ENCODE measurements at places on chromosomes 3 and 15. TPM values are rescaled to one million over a fixed set of nuclear protein-coding genes. Genes with fewer than 3 reads are reported as not detected.

DNA sequence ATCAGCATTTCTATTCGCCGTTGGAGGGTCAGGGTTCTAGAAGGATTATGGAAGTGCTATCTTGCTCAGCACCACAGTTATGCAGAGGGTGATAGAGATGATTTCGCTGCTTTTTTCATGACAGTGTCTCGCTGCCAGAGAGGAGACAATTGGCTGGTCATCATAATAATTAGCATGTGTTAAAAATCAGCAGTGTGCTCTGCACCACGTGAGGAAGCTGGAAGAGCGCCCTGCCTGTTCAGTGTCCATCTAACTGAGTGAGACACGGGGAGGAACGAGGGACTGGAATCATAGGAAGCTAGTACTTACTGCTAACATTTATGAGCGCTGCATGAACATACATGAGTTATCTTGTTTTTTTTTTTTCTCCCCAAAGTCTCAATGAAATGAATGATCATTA, 116.2 kb upstream of the PLAAT1 start:
- H3K4me3 ChIP-seq = no peak overlapping the region
- no peaks in the 10 kb centered on the region for H3K36me3 ChIP-seq
- no peaks in the 10 kb centered on the region for H3K27me3 ChIP-seq
- no peaks in the 10 kb centered on the region for H3K4me1 ChIP-seq
- no peak overlapping the region for H3K27ac ChIP-seq

DNA sequence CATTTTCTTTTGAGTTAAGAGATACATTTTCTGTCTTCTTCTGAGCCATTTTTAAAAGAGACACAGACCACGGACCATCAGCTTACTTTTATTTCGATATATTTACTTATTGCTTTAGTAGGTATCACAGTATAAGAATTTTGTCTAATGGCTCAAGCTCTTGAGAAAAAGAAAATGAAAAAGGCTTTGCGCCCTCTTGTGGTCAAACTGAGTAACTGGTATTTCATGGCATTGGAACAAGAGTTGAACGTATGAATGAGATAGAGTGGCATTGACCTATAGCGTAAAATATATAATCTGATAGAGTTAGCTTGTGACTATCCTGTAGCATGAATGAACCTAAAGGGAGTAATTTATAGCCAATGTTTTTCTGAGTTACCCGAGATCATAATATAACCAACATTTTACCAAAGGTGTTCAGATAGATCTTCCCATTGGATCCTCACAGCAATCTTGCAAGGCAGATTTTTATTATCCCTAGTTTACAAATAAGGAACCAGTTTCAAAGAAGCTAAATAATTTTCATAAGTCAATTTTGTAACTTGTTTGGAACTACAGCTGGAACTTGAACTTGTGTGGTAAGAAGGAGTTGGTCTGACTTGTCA, 154.6 kb downstream of the POLR2M start:
- no peaks in the 10 kb centered on the region for H3K4me1 ChIP-seq
- DNase-seq = no peak
- H3K36me3 ChIP-seq = no peaks in the 10 kb centered on the region
- no peaks in the 10 kb centered on the region for H3K27me3 ChIP-seq
- no peak overlapping the region for H3K27ac ChIP-seq
- no peak overlapping the region for H3K4me3 ChIP-seq

- H3K4me1 ChIP-seq = no peaks in the 10 kb centered on the region
- no peaks in the 10 kb centered on the region for H3K36me3 ChIP-seq
- H3K27me3 ChIP-seq = no peaks in the 10 kb centered on the region
- no peak overlapping the region for H3K27ac ChIP-seq
- DNase-seq = no peak
These were observed 292.3 kb downstream of the KBTBD8 start for GRCh38 chr3:67290438-67290837.

- peaks cover 11% of the 10 kb centered on the region for H3K4me1 ChIP-seq
- no peaks in the 10 kb centered on the region for H3K36me3 ChIP-seq
- DNase-seq = peak; percentile 79
- no peak overlapping the region for H3K27ac ChIP-seq
- no peak overlapping the region for H3K4me3 ChIP-seq
- H3K27me3 ChIP-seq = no peaks in the 10 kb centered on the region
These were observed 106.7 kb downstream of the GABRB3 start for GRCh38 chr15:26665957-26666791.

GRCh38 chr15:39792025-39792843, 9.6 kb upstream of the FSIP1 start:
- no peak overlapping the region for H3K4me3 ChIP-seq
- no peaks in the 10 kb centered on the region for H3K27me3 ChIP-seq
- no peak for DNase-seq

Gene DISP2
- total RNA-seq = 0.59 TPM

Gene GOLGB1
- 25.8 TPM for total RNA-seq

DNA sequence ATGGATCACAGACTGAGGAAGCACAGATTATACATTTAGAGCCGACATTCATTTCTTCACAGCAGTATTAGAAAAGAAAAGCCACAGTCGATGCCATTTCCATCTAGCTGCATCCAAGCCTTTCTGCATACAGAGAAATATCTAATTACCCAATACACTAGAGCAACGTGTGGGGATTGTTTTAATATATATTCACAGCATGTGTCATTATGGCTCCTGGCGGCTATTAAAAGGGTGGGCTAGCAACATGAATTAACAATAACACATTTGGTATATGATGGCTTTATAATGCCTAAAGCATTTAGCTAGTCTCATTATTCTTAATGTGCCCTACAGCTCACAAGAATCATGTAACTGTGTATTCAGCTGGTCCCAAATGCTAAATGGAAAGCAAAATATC, 1030.5 kb downstream of the FHIT start:
- H3K4me3 ChIP-seq = no peak overlapping the region
- DNase-seq = no peak

Gene IL17RE
- 2.1 TPM for total RNA-seq

- H3K4me1 ChIP-seq = no peaks in the 10 kb centered on the region
- H3K36me3 ChIP-seq = no peaks in the 10 kb centered on the region
- DNase-seq = no peak
- H3K27ac ChIP-seq = no peak overlapping the region
- H3K27me3 ChIP-seq = no peaks in the 10 kb centered on the region
- no peak overlapping the region for H3K4me3 ChIP-seq
These were observed 203.9 kb downstream of the MINAR1 start for GRCh38 chr15:79635897-79636561.

DNA sequence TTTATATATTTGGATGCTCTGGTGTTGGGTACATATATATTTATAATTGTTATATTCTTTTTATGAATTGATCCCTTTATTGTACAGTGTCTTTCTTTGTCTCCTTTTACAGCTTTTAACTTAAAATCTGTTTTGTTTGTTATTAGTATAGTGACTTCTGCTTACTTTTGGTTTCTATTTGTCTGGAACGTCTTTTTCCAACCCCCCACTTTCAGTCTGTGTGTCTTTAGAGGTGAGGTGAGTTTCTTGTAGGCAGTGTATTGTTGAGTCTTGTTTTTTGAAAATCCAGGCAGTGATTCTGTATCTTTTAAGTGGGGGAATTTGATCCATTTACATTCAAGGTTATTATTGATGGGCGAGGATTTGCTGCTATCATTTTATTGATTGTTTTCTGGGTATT, 62.0 kb downstream of the AP4E1 start:
- no peaks in the 10 kb centered on the region for H3K4me1 ChIP-seq
- H3K27me3 ChIP-seq = no peaks in the 10 kb centered on the region

Gene ALDH1A2
- 0.72 TPM for total RNA-seq
